ENCODE measurements at places on chromosomes 6 and 20.
A peak's percentile ranks its signal among the peaks of the same experiment; 100 is the strongest.

DNA sequence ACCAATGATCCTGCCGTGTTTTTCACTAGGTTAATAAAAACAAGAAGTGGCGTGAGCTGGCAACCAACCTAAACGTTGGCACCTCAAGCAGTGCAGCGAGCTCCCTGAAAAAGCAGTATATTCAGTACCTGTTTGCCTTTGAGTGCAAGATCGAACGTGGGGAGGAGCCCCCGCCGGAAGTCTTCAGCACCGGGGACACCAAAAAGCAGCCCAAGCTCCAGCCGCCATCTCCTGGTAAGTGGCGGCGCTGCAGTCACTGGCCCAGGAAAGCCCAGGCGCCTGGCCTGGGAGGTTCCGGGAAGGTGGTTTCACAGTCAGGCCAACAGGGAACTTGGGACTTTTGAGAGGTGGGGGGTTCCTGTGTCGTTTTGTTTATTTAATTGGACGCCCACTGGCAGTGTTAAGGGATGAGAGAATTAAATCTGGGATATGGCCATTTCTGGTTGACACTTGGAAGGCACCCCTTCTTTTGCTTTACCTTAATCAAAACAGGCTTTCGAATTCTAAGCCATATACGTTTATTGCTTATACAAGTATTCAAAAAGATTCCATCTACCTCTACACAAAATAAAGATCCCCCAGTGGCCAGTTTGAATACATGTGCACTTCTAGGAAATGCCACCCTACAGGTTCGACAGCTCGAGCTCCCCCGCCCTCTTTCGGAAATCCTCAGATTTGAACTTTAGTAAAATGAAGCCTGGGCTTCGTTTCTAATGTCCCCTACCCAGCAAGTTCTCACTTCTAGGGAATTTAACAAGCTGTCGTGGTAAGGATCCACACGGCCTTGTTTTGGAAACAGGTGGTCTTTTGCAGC is 138.9 kb downstream of the TMEM242 start:
- DNase-seq = no peak

DNA sequence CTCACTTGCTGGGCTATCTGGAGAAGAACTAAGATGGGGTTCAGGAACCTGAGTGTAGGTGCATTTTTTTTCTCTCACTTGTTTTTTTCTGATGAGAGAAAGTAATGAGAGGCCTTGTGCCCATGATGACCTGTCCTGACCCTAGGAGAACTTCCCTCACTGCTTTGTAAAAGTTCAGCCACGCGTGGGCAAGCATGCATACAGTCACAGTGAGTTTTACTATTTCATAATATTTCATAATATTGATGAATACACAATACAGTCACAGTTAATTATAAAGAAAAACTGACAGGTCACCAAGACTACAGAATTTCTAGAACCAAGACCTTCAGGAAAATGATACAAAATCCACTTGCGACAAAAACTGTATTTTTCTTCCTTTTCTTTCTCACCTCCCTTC is 111.8 kb downstream of the MAP7 start:
- DNase-seq = no peak

DNA sequence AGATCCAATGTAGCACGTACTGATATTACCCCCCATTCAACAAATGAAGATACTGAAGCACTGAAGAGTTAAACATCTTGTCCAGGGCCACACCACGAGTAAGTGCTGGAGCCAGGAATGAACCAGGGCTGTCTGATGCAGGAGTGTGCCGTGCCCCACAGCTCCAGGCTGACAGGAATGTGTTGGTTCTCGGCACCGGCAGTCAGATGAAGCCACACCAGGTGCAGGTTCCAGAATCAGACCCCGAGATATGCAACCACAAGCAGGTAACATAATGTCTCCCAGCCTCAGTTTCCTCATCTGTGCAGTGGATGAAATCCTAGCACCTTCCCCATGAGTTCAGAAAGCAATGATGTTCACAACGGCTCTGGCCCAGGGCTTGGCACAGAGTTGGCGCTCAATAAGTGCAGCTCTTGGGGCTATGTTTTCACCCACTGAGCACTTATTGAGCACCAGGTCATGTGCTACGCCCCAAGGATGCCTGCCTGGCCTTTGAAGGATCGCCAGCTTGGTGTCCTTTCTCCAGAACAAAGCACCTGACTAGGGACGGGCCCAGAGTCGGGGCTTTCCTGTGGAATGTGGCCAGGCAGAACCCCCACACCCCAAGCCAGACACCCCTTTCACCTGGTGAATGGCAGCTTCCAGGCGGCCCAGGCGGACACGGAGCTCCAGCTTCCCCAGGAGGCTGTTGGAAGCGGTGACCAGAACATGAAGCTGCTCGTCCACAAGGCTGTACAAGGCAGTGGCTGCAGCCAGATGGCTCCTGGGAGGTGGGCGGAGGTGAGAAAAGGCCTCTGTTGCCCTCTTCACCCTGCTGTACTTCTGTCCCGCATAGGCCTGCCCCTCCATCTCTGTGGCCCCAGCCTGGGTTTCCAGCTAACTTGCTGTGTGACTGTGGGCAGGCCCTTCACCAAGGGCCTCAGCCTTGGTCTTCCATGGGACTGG is 41.3 kb downstream of the KIAA1755 start:
- no peak for DNase-seq

DNA sequence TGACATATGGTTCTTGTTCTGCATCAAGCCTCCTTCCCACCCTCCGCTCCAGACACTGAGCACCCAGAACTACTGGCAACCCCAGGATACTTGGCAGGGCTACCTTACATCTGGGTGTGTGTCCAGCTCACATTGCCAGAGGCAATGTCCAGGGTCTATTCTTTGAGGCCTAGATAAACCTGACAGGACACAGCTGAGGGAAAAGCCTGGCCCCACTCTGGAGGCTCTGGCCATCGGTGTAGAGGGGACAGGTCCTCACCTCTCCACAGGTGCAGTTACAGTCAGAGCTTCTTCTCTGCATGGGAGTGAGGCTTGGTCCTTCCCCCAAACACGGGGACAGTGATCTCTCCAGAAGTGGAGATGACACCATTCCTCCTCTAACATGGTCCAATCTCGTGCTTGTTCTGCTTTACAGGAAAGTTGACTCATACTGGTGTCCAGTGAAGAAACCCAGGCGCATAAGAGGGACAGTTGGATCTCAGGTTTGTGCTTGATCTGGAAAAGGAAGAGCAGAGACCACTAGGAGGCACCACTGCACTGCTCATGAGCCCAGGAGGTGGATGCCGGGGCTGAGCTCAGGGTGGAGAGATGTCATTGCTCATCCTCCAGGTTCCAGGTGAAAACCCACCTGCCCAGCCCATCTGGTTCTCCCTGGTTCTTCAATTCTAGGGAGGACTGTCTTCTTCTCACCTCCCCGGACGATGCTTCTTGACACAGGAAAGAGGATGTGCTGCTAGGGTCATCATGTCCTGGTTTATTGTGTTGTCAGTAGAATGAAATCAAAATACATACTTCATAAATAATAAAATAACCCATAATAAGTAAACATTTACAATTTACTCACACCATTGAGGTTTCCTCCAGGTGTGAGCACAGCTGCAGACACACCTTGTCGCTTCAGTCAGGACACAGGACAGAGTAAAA is 14.7 kb downstream of the HLA-F start:
- DNase-seq = no peak

DNA sequence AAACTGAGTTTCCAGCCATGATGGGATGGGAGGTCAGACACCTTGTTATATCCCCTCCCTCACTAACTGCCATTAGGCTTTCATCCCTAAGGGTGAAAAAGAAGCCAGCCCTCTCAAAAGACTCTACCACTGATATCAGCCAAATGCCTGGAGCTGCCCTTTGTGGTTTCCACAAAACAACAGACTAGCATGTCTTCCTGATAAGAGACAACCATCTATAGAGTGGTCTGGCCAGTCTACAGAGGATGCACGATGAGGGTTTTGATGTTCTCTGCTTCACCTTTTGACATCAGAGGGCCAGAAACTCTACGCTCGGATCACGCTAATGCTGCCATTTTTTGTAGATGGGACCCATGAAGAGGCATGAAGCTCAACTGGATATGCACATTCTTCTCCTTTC is 61.7 kb upstream of the ARHGAP18 start:
- no peak for DNase-seq

DNA sequence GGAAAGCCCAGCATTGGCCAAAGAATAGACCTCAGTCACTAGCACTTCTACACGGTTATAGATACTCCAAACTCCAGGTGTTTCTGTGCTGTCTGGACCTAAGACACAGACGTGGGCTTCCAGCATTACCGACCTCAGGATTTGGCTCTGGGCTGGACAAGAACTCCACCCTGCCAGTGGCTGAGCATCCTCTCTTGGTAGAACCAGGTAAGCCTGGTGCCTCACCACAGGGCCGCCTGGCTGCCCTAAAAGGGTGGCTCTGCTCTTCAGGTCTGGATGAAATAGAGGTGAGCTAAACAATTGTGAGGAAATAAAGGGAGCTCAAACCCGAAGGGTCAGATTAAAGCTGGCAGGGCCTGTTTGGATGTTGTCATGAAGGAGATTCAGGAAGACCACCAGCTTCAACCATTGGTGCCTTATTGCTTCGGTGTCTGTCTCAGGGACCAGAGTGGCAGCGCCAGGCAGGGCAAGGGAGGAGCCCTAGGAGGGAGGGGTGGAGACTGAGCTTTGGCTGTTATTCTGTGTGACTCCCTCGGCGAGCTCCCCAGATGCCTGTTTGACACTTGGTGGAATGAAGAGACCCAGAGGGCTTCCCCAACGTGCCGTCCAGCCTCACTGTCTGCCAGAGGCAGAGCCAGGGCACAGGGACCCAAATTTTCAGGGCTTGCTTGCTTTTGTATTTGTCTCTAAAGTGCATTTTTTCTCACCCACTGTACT is 8.6 kb downstream of the SYNDIG1 start:
- no peak for DNase-seq

GRCh38 chr6:42879372-42880239 is at the start of gene RPL7L1:
TSS of gene RPL7L1 (plus strand) at chr6:42879616. CDS start at chr6:42879911, 295 bp downstream.
- peak; percentile 61 for DNase-seq

- no peak for DNase-seq
These were observed 86.2 kb downstream of the RAMACL start for GRCh38 chr6:166500246-166500645.

DNA sequence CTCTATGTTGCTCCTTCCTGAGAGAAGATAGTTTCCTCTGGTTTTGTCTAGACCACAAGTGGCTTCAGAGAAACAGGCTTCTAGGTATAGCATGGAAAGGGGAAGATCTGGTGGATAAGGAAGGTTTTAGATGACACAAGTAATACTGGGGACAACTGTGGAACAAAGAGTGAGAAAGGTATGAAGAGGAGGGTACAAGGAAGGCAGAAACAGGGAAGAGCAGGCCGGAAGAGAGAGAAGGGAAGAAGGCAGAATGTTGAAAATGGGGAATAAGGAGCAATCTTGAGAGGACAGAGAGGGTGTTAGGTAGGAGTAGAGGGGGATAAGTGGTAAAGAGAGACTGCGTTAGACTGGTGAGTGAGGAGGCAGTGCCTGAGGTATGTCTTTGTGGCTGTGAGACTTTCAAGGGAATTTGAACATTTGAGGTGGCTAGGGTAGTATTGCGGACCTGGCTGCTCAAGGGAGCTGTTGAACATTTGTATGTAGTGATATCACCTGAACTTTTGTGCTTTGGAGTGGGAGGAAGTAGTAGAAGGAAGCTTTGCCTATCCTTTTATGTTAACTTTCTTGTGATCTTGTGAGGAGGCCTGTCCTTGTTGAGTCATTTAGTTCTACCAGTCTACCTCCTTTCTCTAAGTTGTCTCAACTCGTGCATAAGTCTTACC is 69.5 kb downstream of the FOXO3 start:
- DNase-seq = no peak

GRCh38 chr6:35078226-35078850 is 62.8 kb downstream of the TCP11 start:
- DNase-seq = no peak

DNA sequence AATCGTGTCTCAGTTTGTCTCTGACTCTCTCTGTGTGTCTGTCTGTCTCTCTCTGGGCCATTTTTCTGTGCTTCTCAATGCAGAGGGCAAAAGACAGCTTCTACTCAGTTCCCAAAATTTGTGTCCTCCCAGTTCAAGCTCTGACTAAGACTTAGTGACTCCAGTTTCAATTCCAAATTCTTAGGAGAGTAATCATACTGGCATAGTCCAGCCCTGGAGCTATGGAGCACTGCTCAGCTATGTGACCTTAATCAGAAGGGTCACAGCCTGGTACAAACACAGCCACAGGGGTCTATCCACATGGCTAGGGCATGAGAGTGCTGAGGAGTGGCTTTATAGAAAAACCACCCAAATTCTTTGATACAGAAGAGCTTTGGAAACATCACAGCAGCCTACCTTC is 91.9 kb downstream of the FOXF2 start:
- no peak for DNase-seq

- no peak for DNase-seq
These were observed 72.0 kb upstream of the BACH2 start for GRCh38 chr6:90368601-90369000.

- no peak for DNase-seq
These were observed 21.3 kb downstream of the ZNF831 start for GRCh38 chr20:59184880-59185447.

GRCh38 chr6:118708055-118708454 is 56.7 kb upstream of the CEP85L start:
- DNase-seq = no peak

GRCh38 chr6:139500977-139501376 is 126.5 kb upstream of the CITED2 start:
- no peak for DNase-seq

GRCh38 chr20:50274570-50275430 is 84.2 kb downstream of the CEBPB start:
- no peak for DNase-seq

DNA sequence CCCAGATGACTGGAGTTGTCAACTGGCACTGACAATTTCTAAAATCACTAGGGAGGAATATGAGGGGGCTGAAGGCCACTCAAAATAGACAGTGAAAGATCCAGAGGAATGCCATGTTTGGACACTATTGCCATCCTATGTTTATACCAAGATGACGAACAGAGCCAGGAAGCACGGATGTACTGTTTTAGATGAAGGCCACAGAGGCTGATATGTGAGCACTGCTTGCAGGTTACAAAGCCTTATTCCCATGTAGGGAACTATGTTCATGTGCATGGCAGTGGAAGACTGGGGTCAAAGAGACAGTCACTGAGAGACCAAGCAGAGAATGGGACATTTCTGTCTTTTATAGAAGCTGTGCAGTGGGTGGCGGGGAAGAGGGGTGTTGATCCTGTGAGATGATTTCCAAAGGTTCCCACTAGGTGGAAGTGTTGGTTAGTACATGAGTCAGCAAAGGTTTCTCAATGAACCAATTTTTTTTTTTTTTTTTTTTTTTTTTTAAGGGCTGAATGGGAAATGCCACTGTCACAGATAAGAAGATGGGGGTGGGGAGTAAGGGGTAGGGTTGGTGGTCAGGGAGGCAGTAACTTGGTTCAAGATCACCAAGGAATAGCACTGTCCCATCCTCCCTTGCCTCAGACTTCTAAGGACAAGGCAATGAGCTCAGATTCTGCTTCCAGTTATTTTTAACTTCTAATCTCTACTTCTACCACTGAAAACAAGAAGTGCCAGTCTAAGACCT is 46.7 kb upstream of the MOCS1 start:
- DNase-seq = no peak

All from NCI-H1436 treated with DMSO at 0.1 percent for 48 hours (cell line).